ENCODE measurements at places on chromosomes 1 and 21.

- peak; percentile 48 for DNase-seq
Observed at GRCh38 chr1:41811051-41811795, 107.5 kb downstream of the HIVEP3 start.

DNA sequence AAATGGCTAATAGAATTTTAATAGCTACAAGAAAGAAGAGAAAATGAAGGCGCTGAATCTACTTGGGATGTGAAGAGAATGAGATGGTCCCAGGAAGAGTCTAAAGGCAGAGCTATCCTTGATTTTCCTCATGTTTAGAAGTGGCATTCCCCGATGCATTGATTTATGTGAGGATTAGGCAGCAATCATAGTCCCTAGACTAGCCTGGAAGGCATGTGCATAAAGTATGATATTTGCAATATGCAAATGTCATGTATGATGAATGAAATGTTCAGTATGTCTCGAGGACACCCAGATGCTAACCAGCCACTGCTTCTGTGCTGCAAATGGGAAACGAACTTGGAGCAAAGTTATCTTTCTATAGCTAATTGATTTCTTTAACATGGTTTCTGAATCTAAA lies 641.5 kb upstream of the PLXNA2 start:
- no peak for DNase-seq

GRCh38 chr1:76274302-76274701 lies 199.8 kb downstream of the ST6GALNAC3 start:
- no peak for DNase-seq

- DNase-seq, result no peak
Observed at GRCh38 chr1:47554901-47555300, 117.1 kb downstream of the FOXD2 start.

GRCh38 chr1:228428412-228428811 lies 11.8 kb upstream of the TRIM17 start:
- no peak for DNase-seq

GRCh38 chr1:173266841-173267240 lies 59.7 kb upstream of the TNFSF4 start:
- DNase-seq, result no peak
